NCI-H2171 (cell line): ENCODE measurements at places on chromosomes 4 and X.

GRCh38 chr4:16505726-16506125 is 279.5 kb upstream of the TAPT1 start:
- DNase-seq: no peak

- no peak for DNase-seq
Measured at GRCh38 chr4:168853770-168854169, 156.3 kb downstream of the CBR4 start.

- no peak for DNase-seq
Measured at GRCh38 chr4:2863649-2864048, 20.0 kb downstream of the ADD1 start.

GRCh38 chr4:88799900-88800299 is 102.3 kb upstream of the NAP1L5 start:
- no peak for DNase-seq

- no peak for DNase-seq
Measured at GRCh38 chrX:134431894-134432293, 28.1 kb upstream of the HPRT1 start.

- no peak for DNase-seq
Measured at GRCh38 chrX:118249146-118249545, 96.8 kb upstream of the WDR44 start.

DNA sequence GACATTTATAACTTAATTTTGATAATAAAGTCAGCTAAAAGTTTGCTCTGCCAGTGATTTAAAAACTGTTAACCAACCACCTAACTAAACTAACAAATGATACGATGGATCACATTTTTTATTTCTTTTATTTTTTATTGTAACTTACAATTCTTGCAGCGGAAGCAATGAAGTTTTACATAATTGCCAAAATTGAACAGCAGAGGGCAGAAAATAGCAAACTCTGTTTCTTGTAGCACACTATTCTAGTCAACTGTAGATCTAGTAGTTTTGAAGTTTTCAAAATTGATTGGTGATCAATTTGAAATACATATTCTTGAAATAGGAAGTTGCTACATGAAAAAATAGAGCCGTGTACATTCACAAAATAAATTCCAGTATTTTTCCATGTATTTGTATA is 2.8 kb upstream of the GRIA2 start:
- DNase-seq: no peak

DNA sequence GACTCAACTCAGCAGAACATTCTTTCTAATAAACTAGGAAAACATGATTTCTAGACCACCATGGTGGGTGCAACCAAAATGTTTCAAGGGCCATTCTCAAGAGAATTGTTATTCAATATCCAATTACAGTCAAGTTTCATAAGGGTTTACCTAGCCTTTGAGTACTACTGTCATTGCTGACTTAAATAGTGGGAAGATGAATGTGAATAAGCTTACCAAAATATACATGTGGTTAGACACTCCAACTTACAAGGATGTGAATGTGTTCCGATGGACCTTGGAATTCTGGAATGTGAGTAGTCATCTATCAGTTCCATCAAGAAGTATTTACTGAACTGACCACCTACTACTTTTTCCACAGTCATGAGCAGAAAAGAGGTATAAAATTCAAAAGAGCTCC is 16.9 kb downstream of the SH3RF1 start:
- no peak for DNase-seq

DNA sequence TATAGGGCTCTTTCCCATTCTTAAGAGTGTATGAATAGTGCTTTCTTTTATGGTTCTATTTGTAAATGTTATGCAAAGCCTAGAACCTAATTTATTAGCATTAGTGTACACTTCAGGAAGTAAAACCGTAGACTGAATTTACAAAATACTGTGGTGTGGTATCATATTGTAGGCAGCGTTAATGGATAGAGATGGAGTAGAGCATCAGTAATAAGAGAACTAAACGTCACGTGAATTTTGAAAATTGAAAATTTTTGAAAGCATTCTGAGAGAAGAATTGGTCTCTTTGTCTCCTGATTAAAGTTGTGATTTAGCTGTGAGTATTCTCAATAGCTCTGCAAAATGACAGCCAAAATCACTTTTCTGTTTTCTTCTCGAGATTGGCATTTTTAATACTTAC is 2.9 kb downstream of the STIM2 start:
- no peak for DNase-seq

- DNase-seq: no peak
Measured at GRCh38 chrX:17441965-17442364, 67.0 kb downstream of the NHS start.

DNA sequence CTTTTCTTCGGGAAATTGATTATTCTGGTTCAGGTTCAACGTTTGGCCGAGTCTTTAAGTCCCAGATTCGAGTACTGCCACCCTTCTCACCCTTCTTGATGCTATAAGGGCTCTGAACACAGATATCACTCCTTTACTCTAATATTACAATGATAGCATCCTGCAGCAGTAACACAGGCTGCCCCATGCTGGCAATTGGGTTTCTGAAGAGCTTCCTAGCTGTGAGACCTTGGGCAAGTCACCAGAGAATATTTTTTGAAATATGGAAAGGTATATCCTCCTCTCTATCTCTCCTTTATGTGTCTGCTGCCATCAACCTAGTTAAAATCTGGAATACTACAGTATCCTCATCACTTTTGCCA is 297 bp upstream of the MTMR8 start:
- no peak for DNase-seq

GRCh38 chr4:152427981-152428380 is 107.9 kb downstream of the FBXW7 start:
- no peak for DNase-seq

- DNase-seq: no peak
Measured at GRCh38 chr4:127748957-127749356, 18.8 kb downstream of the SLC25A31 start.

DNA sequence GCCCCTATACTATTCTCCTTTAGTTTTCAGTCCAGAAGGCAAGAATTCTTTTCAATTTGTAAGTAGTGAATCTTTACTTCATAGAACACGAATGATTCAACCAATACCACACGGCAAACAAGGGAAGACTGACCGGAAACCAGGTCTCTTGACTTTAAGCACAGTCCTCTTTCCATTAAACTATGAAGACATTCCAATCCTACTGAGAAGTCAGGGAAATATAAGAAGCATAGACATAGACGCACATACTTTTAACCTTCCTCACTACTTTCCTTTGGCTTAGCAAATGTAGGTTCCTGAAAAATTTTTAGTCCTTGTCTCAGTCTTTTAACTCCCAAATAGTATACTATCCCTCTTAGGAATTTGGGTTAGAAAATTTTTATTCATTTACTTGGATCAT is 9.1 kb downstream of the CHRDL1 start:
- no peak for DNase-seq

DNA sequence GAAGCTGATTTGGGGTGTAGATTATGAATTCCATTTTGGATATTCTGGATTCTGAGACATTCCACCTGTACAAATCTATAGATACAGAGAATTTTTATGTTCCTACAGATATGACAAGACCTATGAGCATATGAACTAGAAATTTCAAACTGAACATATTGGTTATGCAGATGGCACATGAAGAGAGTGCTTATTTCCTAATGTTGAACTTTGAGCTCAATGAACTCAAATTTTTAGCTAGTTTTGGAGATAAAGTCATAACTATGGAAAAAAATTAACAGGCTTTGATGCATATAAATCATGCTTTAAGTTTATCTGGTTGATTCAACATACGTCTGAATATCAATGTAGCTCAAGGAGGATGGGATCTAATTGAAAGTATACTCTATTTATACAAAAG is 8.9 kb downstream of the CHIC2 start:
- DNase-seq: no peak

- DNase-seq: no peak
Measured at GRCh38 chr4:170003071-170004070, 22.8 kb downstream of the MFAP3L start.

DNA sequence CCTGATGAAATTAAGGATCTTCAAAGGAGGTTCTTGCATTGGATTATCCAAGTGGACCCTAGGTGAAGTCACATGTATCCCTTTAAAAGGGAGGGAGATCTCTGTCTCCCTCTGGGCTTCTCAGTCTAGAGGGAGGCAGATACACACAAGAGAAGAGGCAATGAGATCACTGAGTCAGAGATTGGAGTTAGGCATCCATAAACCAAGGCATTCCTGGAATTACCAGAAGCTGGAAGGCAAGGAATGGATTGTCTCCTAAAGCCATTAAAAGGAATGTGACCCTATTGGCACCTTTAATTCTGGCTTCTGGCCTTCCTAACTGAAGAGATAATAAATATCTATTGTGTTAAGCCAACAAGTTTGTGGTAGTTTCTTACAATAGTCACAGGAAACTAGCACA is 383.2 kb downstream of the PACRGL start:
- DNase-seq: no peak

DNA sequence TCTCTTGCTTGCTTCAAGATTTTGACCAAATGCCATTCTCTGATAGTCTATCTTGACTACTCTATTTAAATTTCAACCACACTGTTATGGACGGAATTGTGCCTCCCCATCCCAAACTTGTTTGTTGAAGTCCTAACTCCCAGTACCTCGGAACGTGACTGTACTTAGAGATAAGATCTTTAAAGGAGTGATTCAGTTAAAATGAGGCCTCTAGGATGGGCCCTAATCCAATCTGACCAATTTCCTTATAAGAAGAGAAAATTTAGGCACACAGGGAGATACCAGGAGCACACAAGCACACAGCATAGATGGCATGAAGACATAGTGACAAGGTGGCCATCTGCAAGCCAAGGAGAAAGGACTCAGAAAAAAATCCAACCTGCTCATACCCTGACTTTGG is 269.9 kb downstream of the KCNIP4 start:
- DNase-seq: no peak

- DNase-seq: no peak
Measured at GRCh38 chr4:151991001-151991883, 230.4 kb upstream of the GATB start.

- DNase-seq: no peak
Measured at GRCh38 chr4:174122705-174123104, 160.8 kb downstream of the FBXO8 start.

DNA sequence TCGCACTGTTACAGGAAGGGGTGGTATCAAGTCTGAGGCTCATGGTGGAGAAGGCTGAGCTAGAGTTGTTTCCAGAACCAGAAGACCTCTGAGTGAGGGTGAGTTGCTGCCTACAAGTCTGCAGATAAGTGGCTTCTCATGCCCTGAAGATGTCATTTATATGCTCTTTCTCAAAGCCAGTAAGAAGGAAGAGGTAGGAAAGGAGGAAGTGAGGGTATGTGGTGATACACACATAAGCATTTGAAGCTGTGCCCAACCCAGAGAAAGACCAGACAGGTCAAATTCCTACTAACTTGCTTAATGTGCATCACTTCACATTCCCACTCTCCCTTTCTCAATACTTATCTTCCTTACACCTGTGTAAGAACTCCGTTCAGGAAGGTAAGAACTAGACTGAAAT is at the start of gene PPBP:
TSS of gene PPBP (minus strand) at position 130 of the 400 bp plus-strand sequence. CDS start at position 43, 87 bp downstream.
- no peak for DNase-seq

GRCh38 chrX:74421036-74421739 is at the start of gene SLC16A2:
Gene SLC16A2 (plus strand): TSS chrX:74421493. CDS start chrX:74421638, 145 bp downstream.
- DNase-seq: peak; percentile 69

DNA sequence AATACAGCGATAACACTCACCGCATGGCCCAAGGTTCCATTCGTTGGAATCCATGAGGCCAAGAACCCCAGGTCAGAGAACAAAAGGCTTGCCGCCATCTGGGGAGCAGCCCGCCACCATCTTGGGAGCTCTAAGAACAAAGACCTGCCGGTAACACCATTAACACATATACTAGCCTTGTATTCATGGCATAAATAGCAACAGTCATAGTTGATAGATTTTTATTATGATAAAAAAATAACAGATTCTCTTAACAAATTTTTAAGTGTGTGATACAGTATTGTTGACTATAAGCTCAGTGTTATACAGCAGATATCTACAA is 309.4 kb downstream of the GLUD2 start:
- DNase-seq: no peak
